ENCODE measurements at places on chromosomes 6 and 20. TPM values are rescaled to one million over a fixed set of nuclear protein-coding genes. Genes with fewer than 3 reads are reported as not detected.

GRCh38 chr20:699811-700338 lies 24.3 kb upstream of the SCRT2 start:
- H3K27ac ChIP-seq = no peak overlapping the region
- H3K4me3 ChIP-seq = no peak overlapping the region
- peaks cover 13% of the 10 kb centered on the region for H3K4me1 ChIP-seq

GRCh38 chr20:17227669-17228623 lies 1.1 kb downstream of the PCSK2 start:
- H3K36me3 ChIP-seq = no peaks in the 10 kb centered on the region
- peak overlapping the region; percentile 23 for H3K27ac ChIP-seq
- H3K27me3 ChIP-seq = peaks cover 95% of the 10 kb centered on the region
- peak overlapping the region; percentile 87 for H3K4me3 ChIP-seq
- peaks cover 16% of the 10 kb centered on the region for H3K4me1 ChIP-seq

GRCh38 chr6:12293235-12293930 lies 3.2 kb downstream of the EDN1 start:
- peaks cover 15% of the 10 kb centered on the region for H3K27me3 ChIP-seq
- H3K27ac ChIP-seq = peak overlapping the region; percentile 29
- peak overlapping the region; percentile 90 for H3K4me3 ChIP-seq
- no peak for DNase-seq
- peaks cover 41% of the 10 kb centered on the region for H3K4me1 ChIP-seq
- peaks cover 8% of the 10 kb centered on the region for H3K36me3 ChIP-seq

CYP24A1 gene
- 7.1 TPM for total RNA-seq

- peaks cover 6% of the 10 kb centered on the region for H3K36me3 ChIP-seq
- no peak overlapping the region for H3K27ac ChIP-seq
- H3K4me1 ChIP-seq = no peaks in the 10 kb centered on the region
- no peak overlapping the region for H3K4me3 ChIP-seq
- H3K27me3 ChIP-seq = no peaks in the 10 kb centered on the region
- DNase-seq = no peak
These were observed 34.4 kb upstream of the ASF1A start for GRCh38 chr6:118859517-118860064.

GRCh38 chr6:146912730-146913685 lies 291.2 kb upstream of the STXBP5 start:
- H3K27ac ChIP-seq = peak overlapping the region; percentile 24
- H3K36me3 ChIP-seq = no peaks in the 10 kb centered on the region
- no peak for DNase-seq
- H3K4me3 ChIP-seq = peak overlapping the region; percentile 18
- H3K27me3 ChIP-seq = no peaks in the 10 kb centered on the region

DNA sequence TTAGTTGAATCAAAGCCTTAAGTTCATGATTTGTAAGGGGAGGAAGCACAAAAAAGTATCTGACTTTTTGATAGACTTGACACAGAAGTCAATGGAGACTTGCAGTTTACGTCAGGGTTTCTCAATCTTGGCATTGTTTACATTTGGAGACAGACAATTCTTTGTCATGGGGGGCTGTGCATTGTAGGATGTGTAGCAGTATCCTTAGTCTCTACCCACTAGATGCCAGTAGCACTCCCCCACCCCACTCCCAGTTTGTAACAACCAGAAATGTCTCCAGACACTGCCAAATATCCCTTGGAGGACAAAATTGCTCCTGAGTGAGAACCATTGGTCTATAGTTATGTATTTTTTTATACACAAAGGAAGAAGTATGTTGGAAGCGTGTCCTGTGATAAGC lies 434.1 kb downstream of the RFPL4B start:
- no peaks in the 10 kb centered on the region for H3K27me3 ChIP-seq
- H3K36me3 ChIP-seq = peaks cover 4% of the 10 kb centered on the region
- H3K4me3 ChIP-seq = no peak overlapping the region
- H3K27ac ChIP-seq = no peak overlapping the region
- no peak for DNase-seq
- H3K4me1 ChIP-seq = peaks cover 16% of the 10 kb centered on the region

CLVS2 gene
- total RNA-seq = 0.62 TPM

NOX3 gene
- total RNA-seq = not detected

- peak overlapping the region; percentile 48 for H3K4me3 ChIP-seq
- H3K27ac ChIP-seq = peak overlapping the region; percentile 83
- DNase-seq = no peak
- no peaks in the 10 kb centered on the region for H3K36me3 ChIP-seq
- H3K4me1 ChIP-seq = peaks cover 62% of the 10 kb centered on the region
- no peaks in the 10 kb centered on the region for H3K27me3 ChIP-seq
These were observed 102.3 kb downstream of the HIVEP2 start for GRCh38 chr6:142842418-142843261.

DNA sequence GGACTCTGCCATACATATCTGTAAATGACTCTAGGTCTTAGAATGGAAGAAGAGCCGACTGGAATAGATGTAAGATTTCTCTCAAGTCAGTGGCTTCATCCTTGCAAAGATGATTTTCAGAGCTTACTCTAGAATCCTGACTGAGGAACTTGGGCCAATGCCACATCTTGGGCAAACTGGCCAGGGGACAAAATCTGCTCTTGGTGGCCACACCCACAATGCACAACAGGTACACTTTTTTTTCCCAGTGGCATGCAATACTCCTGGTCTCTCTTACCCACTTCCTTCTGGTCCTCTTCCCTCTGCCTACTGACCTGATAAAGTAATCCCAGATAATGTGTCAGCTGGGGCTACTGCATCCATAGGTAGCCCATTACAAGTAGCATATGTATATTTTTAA lies 13.4 kb downstream of the CLIC5 start:
- H3K36me3 ChIP-seq = no peaks in the 10 kb centered on the region
- no peak overlapping the region for H3K4me3 ChIP-seq
- H3K27ac ChIP-seq = no peak overlapping the region
- H3K27me3 ChIP-seq = no peaks in the 10 kb centered on the region
- no peaks in the 10 kb centered on the region for H3K4me1 ChIP-seq
- no peak for DNase-seq

SLC17A2 gene
- total RNA-seq = 0.21 TPM

FAM209B gene
- not detected for total RNA-seq

GRCh38 chr6:141307309-141307998 lies 825.3 kb upstream of the GJE1 start:
- no peak for DNase-seq
- H3K36me3 ChIP-seq = no peaks in the 10 kb centered on the region
- no peaks in the 10 kb centered on the region for H3K4me1 ChIP-seq
- H3K27me3 ChIP-seq = no peaks in the 10 kb centered on the region
- H3K27ac ChIP-seq = no peak overlapping the region
- no peak overlapping the region for H3K4me3 ChIP-seq

DNA sequence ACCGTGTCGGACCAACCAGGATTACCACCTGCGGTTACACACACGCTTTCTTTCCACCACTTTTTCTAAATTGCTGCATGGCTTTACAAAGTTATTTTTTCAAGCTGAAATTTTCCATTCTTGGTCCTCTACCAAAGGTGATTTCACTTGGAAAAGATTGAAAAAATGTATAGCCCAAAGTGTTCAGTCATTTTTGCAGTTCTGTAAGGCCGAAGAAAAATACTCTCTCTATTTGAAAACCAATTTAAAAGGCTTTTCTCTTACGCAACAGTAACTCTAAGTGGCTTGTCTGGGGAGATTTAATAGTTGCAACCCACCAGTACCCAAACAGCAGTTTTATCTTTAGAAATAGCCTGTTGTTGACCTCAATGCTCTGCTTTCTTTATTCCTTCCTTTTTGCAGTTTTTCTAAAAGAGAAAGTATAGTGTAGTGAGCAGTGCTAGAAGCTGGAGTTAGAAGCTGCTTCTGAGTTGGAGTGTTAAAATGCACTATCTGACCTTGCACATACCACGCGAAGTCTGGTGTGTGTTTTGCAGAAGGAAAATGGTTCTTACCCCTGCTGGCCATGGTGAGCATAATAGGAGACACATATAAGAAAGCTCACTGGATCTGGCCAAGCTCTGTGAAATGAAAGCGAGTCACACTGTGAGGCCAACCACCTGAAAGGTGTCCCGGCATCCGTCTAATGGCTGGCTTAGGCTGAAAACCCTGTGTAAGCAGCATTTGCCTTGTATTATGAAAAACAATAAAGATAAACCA lies 271.6 kb upstream of the PRND start:
- no peaks in the 10 kb centered on the region for H3K36me3 ChIP-seq
- no peak overlapping the region for H3K4me3 ChIP-seq
- no peak for DNase-seq
- H3K27me3 ChIP-seq = no peaks in the 10 kb centered on the region
- H3K27ac ChIP-seq = no peak overlapping the region

- peaks cover 70% of the 10 kb centered on the region for H3K27me3 ChIP-seq
- H3K4me3 ChIP-seq = no peak overlapping the region
- no peak overlapping the region for H3K27ac ChIP-seq
These were observed 11.7 kb upstream of the HCK start for GRCh38 chr20:32040142-32040953.

DNA sequence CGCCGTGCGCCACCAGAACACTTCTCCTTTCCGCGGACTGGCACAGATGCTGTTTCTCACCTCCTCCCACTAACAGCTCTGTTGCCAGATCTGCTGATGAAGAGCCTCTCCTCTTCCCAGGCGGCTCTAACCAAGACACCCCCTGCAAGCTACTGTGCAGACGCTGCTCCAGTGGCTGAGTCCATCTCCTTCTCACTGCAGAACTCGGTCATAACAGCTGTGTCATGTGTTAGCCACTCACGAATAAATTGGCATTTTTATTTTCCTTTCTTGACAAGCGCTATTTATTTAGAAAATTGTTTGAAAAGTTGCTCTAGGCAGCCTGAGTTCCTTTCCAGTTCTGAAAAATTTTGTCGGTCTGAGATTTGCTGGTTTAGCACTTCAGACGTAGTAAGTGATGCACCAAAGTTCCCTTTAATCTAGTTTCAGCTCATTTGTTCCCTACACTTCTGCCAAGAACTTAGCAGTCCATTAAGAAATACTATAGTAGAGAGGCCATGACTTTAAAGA lies 12.8 kb upstream of the PLEKHG1 start:
- peaks cover 24% of the 10 kb centered on the region for H3K4me1 ChIP-seq
- H3K27me3 ChIP-seq = no peaks in the 10 kb centered on the region
- no peaks in the 10 kb centered on the region for H3K36me3 ChIP-seq
- H3K27ac ChIP-seq = no peak overlapping the region
- no peak for DNase-seq

- no peak overlapping the region for H3K4me3 ChIP-seq
- no peak for DNase-seq
- no peaks in the 10 kb centered on the region for H3K4me1 ChIP-seq
- no peak overlapping the region for H3K27ac ChIP-seq
- no peaks in the 10 kb centered on the region for H3K36me3 ChIP-seq
- no peaks in the 10 kb centered on the region for H3K27me3 ChIP-seq
These were observed 43.3 kb downstream of the DUSP22 start for GRCh38 chr6:335572-335971.

SNAP25 gene
- 12.5 TPM for total RNA-seq

GRCh38 chr20:38200646-38201045 lies 35.6 kb upstream of the TGM2 start:
- peaks cover 15% of the 10 kb centered on the region for H3K27me3 ChIP-seq
- H3K27ac ChIP-seq = no peak overlapping the region
- no peaks in the 10 kb centered on the region for H3K36me3 ChIP-seq
- H3K4me1 ChIP-seq = no peaks in the 10 kb centered on the region
- no peak overlapping the region for H3K4me3 ChIP-seq
- no peak for DNase-seq

- H3K4me1 ChIP-seq = peaks cover 51% of the 10 kb centered on the region
These were observed 1.5 kb upstream of the GGT7 start for GRCh38 chr20:34874094-34874654.

- H3K27ac ChIP-seq = no peak overlapping the region
- H3K27me3 ChIP-seq = no peaks in the 10 kb centered on the region
- H3K36me3 ChIP-seq = no peaks in the 10 kb centered on the region
- DNase-seq = no peak
These were observed 28.7 kb upstream of the KIAA1586 start for GRCh38 chr6:57017841-57018240.

DNA sequence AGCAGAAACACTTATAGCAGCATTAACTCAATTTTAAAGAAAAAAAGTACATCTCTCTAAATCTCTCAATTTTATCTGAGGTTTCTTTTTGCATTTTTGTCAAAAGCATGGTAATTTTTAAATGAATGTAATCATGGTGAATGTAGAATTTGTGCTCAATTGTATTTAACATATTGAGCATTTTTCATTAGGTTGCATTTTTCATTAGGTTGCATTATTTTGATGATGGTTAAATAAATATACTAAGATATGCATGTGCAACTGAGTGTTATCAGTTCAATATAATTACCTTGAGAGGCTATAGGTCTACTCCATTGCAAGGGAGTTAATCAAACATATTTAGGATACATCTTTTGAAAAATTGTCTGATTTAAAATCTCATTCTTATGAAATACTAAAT lies 355.1 kb upstream of the SPTLC3 start:
- H3K27ac ChIP-seq = no peak overlapping the region
- no peaks in the 10 kb centered on the region for H3K27me3 ChIP-seq

GRCh38 chr20:62765432-62766070 lies 30.7 kb upstream of the MRGBP start:
- no peaks in the 10 kb centered on the region for H3K36me3 ChIP-seq
- H3K4me1 ChIP-seq = peaks cover 21% of the 10 kb centered on the region
- no peak overlapping the region for H3K27ac ChIP-seq
- no peaks in the 10 kb centered on the region for H3K27me3 ChIP-seq
- no peak for DNase-seq
